ENCODE measurements at places on chromosomes 1 and 21. TPM values are rescaled to one million over a fixed set of nuclear protein-coding genes. Genes with fewer than 3 reads are reported as not detected.
A peak's percentile ranks its signal among the peaks of the same experiment; 100 is the strongest.

Gene TLR5
- total RNA-seq, result 1.2 TPM

Gene FBLIM1
- total RNA-seq, result 179 TPM

Gene SELP
- total RNA-seq, result not detected

GRCh38 chr21:39874759-39875158 lies 7.5 kb downstream of the PCP4 start:
- no peaks in the 10 kb centered on the region for H3K4me1 ChIP-seq
- H3K27me3 ChIP-seq, result no peaks in the 10 kb centered on the region
- DNase-seq, result no peak
- H3K4me3 ChIP-seq, result no peak overlapping the region
- no peaks in the 10 kb centered on the region for H3K36me3 ChIP-seq

GRCh38 chr1:18009055-18009454 lies 98.5 kb upstream of the IGSF21 start:
- H3K27ac ChIP-seq, result no peak overlapping the region
- H3K36me3 ChIP-seq, result no peaks in the 10 kb centered on the region
- H3K4me3 ChIP-seq, result no peak overlapping the region
- DNase-seq, result no peak
- H3K27me3 ChIP-seq, result no peaks in the 10 kb centered on the region

DNA sequence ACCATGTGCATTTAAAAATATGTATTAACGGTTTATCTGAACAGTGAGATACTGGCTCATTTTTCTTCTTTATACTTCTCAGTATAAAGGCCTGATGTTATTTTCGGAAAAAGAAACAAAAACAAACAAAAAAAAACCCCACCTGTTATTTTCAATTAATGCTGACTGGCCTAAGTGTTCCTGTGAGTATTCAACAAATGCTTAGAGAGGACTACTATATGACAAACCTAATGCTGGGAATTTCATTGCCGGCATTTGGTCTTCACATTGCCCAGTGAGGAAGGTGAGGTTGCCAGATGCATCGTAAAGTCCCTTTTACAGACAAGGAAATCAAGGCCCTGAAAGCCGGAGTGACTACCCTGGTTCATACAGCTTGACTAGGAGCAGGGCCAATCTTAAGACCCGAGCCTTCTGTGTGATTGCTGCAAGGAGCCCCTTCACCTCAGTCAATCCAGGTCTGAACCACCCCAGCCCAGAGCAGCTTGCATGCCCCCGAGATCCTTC lies 599 bp downstream of the MRPL24 start:
- no peaks in the 10 kb centered on the region for H3K27me3 ChIP-seq
- no peak for DNase-seq
- peak overlapping the region; percentile 44 for H3K27ac ChIP-seq
- peaks cover 22% of the 10 kb centered on the region for H3K36me3 ChIP-seq
- peaks cover 6% of the 10 kb centered on the region for H3K4me1 ChIP-seq
- H3K4me3 ChIP-seq, result peak overlapping the region; percentile 88

DNA sequence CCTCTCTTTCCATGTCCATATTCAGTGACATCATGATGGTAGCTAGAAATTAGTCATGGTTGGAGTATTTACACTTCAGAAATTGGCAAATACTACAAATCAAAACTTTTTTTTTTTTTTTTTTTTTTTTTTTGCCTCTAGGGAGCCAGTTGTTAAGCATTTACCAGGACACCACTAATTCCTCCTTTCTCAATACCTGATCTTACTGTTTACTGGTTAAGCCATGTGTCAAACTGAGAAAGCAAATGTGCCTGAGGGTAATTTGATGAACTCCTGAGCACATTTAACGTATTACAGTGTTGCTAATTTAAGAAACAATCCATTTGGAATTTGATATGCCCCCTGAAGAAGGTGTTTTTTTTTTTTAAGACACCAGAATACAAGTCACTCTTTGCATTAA lies 94.4 kb downstream of the DNM3 start:
- H3K4me3 ChIP-seq, result no peak overlapping the region
- DNase-seq, result no peak
- H3K4me1 ChIP-seq, result no peaks in the 10 kb centered on the region
- no peak overlapping the region for H3K27ac ChIP-seq
- no peaks in the 10 kb centered on the region for H3K36me3 ChIP-seq

- peak; percentile 96 for DNase-seq
- no peaks in the 10 kb centered on the region for H3K27me3 ChIP-seq
- peak overlapping the region; percentile 70 for H3K27ac ChIP-seq
- peaks cover 9% of the 10 kb centered on the region for H3K4me1 ChIP-seq
- H3K36me3 ChIP-seq, result peaks cover 62% of the 10 kb centered on the region
Observed at GRCh38 chr1:93567255-93567918, 114.2 kb downstream of the BCAR3 start.

GRCh38 chr21:44874497-44875315 lies 1.2 kb upstream of the PTTG1IP start:
- H3K27me3 ChIP-seq, result no peaks in the 10 kb centered on the region
- no peaks in the 10 kb centered on the region for H3K36me3 ChIP-seq
- no peak for DNase-seq
- no peak overlapping the region for H3K27ac ChIP-seq

GRCh38 chr1:201710632-201711597 lies 118.0 kb upstream of the IPO9 start:
- DNase-seq, result no peak
- H3K4me1 ChIP-seq, result peaks cover 82% of the 10 kb centered on the region
- H3K27ac ChIP-seq, result peak overlapping the region; percentile 98
- peaks cover 3% of the 10 kb centered on the region for H3K36me3 ChIP-seq

- no peak overlapping the region for H3K4me3 ChIP-seq
- H3K27me3 ChIP-seq, result no peaks in the 10 kb centered on the region
- H3K4me1 ChIP-seq, result peaks cover 5% of the 10 kb centered on the region
- peak; percentile 60 for DNase-seq
- no peaks in the 10 kb centered on the region for H3K36me3 ChIP-seq
Observed at GRCh38 chr1:68969441-68969840, 472.6 kb upstream of the DEPDC1 start.

- no peaks in the 10 kb centered on the region for H3K4me1 ChIP-seq
- H3K27me3 ChIP-seq, result no peaks in the 10 kb centered on the region
- peak; percentile 73 for DNase-seq
Observed at GRCh38 chr1:39933956-39934941, 20.7 kb upstream of the MFSD2A start.

DNA sequence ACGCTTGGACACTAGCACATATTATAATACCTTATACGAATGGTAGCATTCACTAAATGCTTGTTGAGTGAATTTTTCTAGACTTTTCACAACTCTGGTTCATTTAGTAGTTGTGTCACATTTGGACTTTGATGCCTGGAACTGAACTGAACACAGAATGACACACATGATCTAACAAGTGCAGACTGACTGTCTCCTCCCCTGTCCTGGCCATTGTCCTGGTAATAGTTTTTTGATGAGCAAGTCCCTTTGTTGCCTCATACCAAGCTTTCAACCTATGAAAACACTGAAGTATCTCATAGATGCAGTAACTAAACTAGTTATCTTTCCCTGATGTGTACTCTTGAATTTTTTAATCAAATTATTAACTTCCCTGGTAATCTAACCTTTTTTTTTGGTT lies 66.4 kb downstream of the LRRC8D start:
- H3K27me3 ChIP-seq, result no peaks in the 10 kb centered on the region
- DNase-seq, result no peak
- H3K27ac ChIP-seq, result no peak overlapping the region
- no peaks in the 10 kb centered on the region for H3K36me3 ChIP-seq
- peaks cover 32% of the 10 kb centered on the region for H3K4me1 ChIP-seq

- no peak overlapping the region for H3K27ac ChIP-seq
- H3K27me3 ChIP-seq, result peaks cover 8% of the 10 kb centered on the region
- H3K36me3 ChIP-seq, result no peaks in the 10 kb centered on the region
- DNase-seq, result no peak
- no peak overlapping the region for H3K4me3 ChIP-seq
Observed at GRCh38 chr1:27682351-27682944, 10.5 kb upstream of the IFI6 start.

DNA sequence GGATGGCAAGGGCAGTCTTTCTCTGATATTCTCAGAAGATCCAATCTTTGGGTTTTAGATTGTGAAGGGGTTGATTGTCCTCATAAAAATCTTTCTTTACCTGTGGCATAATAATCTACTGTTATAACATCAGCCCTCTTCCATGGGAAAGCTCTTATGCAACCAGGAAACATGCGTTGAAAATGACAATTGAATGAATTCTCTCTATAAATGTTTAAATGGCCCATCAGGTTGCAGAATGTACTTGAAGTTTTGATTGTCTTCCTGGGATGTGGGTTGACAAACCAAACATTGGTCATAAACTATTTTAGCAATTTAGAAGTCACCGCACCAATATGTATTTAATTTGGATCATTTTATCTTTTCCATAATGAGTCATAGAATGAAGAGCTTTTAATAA lies 31.7 kb upstream of the ITLN1 start:
- no peak overlapping the region for H3K4me3 ChIP-seq
- H3K27me3 ChIP-seq, result no peaks in the 10 kb centered on the region
- no peak for DNase-seq
- no peaks in the 10 kb centered on the region for H3K4me1 ChIP-seq
- H3K27ac ChIP-seq, result no peak overlapping the region

DNA sequence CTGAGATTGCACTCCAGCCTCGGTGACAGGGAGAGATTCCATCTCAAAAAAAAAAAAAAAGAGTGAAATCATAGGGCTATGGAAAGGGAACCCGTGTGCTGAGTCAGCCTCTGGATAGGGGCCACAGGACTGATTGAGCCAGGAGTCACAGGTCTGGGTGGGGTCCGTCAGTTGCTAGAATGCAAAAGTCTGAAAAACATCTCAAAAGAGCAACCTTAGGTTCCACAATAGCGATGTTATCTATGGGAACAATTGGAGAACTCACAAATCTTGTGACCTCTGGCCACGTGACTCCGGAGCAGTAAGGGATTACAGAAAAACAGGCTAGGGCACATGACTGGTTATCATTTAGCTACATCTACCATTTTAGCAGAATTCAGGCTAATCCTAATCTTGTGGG lies 32.8 kb upstream of the GREM2 start:
- no peaks in the 10 kb centered on the region for H3K36me3 ChIP-seq
- no peak overlapping the region for H3K4me3 ChIP-seq
- H3K27me3 ChIP-seq, result no peaks in the 10 kb centered on the region
- H3K27ac ChIP-seq, result no peak overlapping the region
- DNase-seq, result no peak
- no peaks in the 10 kb centered on the region for H3K4me1 ChIP-seq

GRCh38 chr1:205584732-205585131 lies 47.1 kb downstream of the ELK4 start:
- no peaks in the 10 kb centered on the region for H3K36me3 ChIP-seq
- DNase-seq, result no peak
- H3K4me1 ChIP-seq, result peaks cover 3% of the 10 kb centered on the region
- no peak overlapping the region for H3K4me3 ChIP-seq

DNA sequence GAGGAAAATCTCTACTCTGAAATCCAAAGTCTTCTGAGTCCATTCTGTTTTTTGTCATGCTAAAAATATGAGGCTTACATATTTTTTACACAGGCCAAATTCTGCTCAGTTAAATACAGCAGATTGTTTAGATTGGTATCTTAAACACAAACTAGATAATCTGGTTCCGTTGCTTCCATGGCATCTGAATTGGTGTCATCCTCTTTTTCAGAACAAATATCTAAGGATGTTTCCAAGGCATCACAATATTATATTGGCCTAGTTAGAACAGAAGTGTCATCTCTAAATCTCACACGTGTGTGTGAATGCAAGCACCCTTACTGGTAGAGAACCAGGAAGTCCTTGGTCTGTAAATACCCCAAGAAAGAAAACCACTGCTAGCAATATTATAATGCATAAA lies 151.2 kb downstream of the NRIP1 start:
- H3K4me3 ChIP-seq, result no peak overlapping the region
- H3K36me3 ChIP-seq, result no peaks in the 10 kb centered on the region
- H3K27ac ChIP-seq, result no peak overlapping the region
- no peaks in the 10 kb centered on the region for H3K4me1 ChIP-seq

DNA sequence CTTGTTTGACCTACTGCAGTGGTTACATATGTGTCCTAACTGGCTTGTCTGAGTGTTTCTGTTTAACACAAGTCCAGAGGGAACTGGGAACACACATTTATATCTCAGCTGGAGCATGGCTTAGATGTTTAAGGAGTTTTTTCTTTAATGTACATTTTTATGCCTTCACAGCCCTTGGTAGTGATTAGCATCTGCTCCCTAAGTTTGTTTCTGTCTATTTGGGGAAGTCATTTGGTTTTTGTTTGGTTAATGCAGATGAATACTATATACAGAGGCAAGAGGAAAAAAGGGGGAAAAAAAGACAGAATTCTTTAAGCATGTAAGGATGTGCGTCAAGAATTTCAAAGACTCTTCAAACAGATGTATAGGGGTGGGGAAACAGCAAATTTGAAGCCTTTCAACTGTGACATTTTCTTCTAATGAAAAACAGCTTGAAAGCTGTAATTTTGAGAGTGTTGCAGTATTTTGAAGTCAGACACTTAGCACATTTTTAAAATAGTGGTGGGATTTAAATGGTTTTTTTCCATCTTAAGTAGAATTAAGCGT lies 15.4 kb downstream of the MACO1 start:
- H3K4me1 ChIP-seq, result no peaks in the 10 kb centered on the region
- no peak overlapping the region for H3K27ac ChIP-seq
- DNase-seq, result no peak
- peaks cover 7% of the 10 kb centered on the region for H3K36me3 ChIP-seq
- H3K27me3 ChIP-seq, result no peaks in the 10 kb centered on the region

DNA sequence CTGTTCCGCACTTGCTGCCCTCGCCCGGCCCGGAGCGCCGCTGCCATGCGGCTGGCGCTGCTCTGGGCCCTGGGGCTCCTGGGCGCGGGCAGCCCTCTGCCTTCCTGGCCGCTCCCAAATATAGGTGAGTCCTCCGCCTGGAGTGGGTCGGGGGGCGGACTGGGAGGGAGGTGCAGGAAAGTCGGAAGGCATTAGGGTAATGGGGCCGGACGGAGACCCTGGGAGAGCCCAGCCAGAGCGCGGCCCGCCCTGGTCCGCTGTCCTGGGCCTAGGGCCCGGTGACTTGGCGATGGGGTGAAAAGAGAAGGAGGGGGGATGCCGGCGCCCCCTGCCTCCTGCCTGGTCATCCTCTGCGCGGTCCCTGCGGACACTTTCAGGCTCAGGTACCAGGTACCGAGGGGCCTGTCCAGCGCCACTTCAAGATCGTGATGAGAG lies 243 bp downstream of the ADAM15 start:
- H3K4me3 ChIP-seq, result peak overlapping the region; percentile 70
- no peaks in the 10 kb centered on the region for H3K36me3 ChIP-seq
- no peak for DNase-seq
- H3K27me3 ChIP-seq, result no peaks in the 10 kb centered on the region
- peaks cover 22% of the 10 kb centered on the region for H3K4me1 ChIP-seq

DNA sequence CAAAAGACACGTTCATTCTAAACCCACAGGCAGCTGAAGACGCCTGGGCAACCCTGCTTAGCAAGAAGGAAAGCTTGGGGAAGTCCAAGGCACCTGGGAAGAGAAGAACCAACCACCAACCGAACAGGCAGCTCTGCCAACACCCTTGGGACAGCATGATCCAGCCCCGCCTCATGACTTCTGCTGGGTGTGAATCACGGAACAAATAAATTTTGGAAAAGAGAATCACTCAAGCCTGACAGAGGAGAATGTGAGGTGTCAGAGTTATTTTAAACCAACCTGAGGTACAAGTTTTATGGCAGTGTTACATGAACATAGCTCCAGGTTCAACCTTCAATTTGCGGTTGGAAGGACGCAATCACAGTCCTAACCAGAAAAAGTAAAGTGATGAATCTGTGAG lies 10.0 kb upstream of the PADI4 start:
- no peak overlapping the region for H3K4me3 ChIP-seq
- H3K36me3 ChIP-seq, result no peaks in the 10 kb centered on the region
- no peak for DNase-seq
- no peaks in the 10 kb centered on the region for H3K4me1 ChIP-seq
- no peak overlapping the region for H3K27ac ChIP-seq

Data from astrocyte (in vitro differentiated cells and primary cell).